Hypothalamus (tissue), 51 donors: ENCODE measurements at places on chromosomes 6 and 20.
A peak's percentile ranks its signal among the peaks of the same experiment; 100 is the strongest.

GRCh38 chr20:32929162-32929561 lies 70.4 kb downstream of the EFCAB8 start:
- no peak for DNase-seq

DNA sequence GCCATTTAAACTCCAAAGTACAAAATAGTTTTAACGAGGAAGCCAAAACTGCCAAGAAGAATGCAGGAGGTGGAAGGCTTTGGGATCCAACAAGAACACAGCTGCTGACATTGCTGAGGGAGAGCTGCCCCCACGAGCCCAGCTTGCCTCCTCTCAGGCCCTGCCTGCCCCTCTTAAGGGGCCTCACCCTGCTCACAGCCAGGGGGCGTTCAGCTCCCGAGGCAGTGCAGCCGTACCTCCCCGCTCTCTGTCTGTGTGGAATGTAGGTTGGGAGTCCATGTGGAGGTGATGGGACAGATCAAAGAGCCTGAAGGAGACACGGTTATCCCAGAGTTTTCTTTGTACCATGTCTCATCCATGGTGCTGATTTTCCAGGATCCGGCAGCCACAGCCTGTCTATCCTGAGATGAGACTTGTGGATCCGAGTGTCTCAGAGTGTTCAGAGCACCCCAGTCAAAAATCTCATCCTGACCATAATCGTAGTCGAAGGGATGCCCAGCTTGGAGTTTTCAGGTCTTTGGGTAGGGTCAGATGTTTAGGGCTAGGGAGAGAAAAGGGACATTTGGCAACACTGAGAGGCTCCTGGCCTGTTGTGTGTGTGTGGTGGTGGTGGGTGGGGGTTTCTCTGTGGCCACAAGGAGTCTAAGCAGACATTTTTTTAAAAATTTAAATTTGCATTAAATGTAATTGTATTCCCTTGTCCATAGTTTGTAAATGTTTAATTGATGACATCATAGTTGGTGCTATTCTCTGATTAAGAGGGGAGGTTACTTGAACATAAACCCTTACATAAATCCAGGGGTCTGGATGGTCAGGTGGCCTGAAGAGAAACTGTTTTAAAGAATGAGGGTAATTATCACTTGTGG lies 111.4 kb upstream of the CLDN20 start:
- DNase-seq, result no peak

GRCh38 chr6:137092018-137092417 lies 47.3 kb upstream of the IL20RA start:
- DNase-seq, result no peak

GRCh38 chr20:50172347-50173013 lies 18.1 kb upstream of the CEBPB start:
- DNase-seq, result peak; percentile 28

- peak; percentile 14 for DNase-seq
These were observed 195.1 kb upstream of the SGK1 start for GRCh38 chr6:134512981-134513391.

GRCh38 chr6:13993416-13993815 lies 68.7 kb downstream of the RNF182 start:
- DNase-seq, result no peak

- no peak for DNase-seq
These were observed 163.9 kb upstream of the ZNF217 start for GRCh38 chr20:53757472-53757913.

DNA sequence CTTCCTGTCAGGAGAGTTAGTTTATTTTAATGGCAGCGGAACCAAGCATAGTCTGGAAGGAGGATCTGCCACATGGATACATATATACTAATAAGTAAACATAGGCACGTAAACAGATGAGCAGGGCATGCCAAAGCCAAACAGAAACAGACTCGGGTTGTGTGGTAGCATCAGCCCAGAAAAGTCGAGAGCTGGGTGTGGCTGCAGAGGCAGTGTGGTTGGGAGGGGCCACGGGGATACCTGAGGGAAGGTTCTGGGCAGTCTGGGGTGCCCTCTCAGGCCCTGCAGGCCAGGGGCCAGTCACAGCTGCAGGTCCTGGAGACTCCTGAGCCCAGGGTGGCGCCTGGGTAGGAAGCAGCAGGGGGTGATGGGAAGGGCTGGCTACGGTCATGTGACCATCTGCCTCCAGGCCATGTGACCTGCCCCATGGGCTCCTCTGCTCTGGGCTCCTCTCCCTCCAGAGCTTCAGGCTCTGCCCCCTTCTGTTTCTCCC lies 42.8 kb upstream of the MRPS10 start:
- no peak for DNase-seq
